ENCODE measurements at places on chromosomes 16 and 17.

DNA sequence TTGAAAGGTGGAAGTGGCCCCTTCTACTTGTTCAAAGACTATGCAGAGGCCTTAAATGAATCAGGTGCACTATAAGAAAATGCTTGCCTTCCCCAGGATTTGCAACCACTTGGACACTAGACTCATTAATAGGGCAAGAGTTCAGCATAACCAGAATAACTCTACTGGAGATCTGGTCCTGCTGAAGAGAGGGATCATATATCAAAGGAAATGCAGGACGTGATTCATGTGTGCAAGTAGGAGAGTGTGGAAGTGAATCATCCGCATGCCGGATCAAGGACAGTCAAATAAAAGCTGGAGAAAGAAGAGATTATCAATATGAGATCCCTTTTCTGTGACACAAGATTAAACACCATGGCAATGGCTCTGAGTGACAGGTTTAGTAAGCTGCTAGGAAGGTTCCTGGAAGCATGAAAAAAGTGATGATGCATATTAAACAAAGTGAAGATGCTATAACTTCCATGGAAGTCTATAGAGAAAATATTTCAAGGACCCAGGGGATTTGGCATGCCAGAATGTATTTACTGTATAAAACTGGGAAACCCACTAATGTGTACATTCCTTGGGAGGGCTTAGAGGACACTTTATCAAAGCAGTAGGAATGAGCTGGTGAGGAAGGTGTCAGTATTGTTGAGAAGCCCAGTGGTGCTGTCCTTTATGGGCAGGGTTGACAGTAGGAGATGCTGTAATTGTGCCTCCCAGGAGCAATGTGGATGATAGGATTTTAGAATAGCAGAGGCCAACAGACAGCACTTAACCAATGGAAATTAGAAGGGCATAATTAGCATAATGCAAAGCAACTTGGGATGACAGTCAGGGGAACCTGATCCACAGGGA is 133.1 kb downstream of the ABCA8 start:
- DNase-seq: no peak

DNA sequence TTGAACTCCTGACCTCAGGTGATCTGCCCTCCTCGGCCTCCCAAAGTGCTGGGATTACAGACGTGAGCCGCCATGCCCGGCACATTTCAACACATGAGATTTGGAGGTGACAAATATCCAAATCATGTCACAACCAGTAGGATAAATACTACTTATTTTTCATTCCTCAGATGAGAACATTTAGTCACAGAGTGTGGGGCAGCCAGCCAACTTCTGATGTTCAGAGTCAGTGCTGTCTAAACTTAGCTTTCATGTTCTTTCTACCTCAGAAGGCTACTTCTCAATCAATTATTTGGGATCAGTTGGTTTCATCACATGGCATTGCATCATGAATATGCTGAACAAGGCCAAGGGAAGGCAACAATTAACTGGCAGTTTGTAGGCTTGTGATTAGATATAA is 134.5 kb downstream of the CDH13 start:
- DNase-seq: no peak

DNA sequence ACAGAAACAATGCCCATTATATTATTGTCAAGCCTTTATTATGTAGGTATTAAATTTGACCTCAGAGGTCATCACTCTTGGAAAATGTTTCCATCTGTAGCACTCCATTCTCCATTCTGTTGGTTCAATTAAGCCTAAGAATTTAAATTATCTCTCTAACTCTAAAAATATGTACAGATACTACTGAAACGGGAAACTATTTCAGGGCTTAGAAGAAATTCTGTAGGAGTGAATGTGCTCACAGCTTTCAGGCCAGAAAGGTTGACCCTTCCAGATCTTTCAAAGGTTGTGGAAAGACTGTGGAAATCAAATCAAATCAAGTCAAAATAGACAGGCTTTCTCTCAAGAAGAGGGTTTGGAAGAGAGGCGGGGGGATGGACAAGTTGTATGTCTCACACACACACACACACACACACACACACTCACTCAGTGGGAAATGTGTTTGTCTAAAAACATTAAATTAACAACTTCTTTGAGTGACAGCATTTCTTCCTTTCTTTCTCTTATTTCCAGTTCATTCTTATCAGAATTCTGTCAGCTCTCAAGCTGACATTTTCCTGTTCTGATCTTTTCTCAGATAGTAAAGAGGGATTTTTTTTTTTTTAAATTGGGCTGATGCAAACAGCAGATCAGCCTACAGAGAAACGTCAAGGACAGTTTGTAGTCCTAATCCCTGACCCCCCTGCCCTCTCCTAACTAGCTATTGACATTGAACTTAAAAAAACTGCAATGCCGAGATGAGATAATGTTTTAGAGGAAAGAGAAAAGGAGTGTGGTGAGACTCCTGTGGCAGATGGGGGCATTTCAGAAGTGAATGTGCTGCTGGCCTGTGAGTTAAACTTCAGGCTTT is 139.0 kb upstream of the ZFHX3 start:
- DNase-seq: no peak

- peak; percentile 41 for DNase-seq
These were observed 11.4 kb upstream of the MRPS23 start for GRCh38 chr17:57861000-57861789.

GRCh38 chr16:57528499-57529390 is 7.6 kb downstream of the CCDC102A start:
- DNase-seq: peak; percentile 89

DNA sequence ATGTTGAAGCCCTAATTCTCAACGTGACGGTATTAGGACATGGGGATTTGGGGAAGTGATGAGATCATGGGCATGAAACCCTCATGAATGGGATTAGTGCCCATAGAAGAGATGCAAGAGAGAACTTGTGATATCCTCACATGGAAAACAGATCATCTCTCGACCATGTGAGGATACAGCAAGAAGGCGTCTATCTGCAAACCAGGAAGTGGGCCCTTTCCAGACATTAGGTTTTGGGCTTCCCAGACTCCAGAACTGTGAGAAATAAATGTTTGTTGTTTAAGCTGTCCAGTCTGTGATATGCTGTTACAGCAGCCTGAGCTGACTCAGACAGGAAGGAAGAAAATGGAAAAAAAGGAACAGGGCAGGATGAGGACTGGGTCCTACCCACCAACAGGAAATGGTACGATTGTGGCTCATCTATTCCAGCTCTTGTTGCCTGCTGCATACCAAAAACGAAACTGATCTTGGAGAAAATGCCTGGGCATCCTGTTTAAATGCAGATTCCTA is 21.9 kb upstream of the SSTR2 start:
- no peak for DNase-seq

DNA sequence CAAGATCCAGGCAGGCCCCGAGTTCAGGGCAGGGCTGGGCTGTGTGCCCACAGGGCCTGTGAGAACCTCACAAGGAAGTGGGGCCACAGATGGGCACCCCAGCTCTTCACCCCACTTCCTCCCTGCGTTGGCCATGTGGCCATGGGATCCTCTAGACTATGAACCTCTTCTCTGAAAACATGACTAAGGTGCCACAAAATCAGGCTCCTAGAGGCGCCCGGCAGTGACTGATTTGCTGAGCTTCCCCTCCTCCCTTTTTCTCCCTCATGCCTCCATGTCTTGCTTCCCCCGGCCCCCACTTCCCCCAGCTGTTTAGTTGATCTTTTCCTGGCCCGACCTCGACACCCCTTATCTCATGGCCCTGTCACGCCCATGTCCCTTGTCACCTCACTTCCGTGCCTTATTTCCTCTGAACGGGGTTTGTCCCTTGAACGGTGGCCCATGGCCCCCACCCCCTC is 87.1 kb downstream of the KCNJ12 start:
- DNase-seq: no peak

DNA sequence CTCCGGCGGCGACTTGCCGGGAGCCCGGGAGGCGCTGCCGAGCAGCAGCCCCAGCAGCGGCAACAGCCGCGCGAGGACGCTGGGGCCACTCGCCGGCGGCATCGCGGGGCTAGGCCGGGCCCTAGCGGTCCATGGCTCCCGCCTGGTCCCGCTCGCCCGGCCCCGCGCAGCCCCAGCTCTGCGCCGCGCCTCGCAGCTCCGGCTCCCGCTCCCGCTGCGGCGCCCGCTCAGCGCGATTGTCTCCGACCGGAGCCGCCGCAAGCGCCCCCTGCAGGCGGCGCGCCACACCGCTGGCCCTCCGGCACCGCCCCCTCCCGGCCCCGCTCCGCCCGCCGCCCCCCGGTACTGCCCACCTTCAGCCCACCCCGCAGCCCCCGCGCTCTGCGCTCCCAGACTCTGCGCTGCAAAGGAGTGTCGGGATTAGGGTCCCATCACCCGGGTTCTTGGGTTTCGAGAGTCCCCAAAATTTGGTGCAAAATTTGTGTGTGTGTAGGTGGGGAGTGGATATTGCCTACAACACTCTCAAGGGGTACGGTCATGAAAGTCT is at the start of gene FAM171A2:
Gene FAM171A2, minus strand, starts transcription at position 241 of the 547 bp plus-strand sequence. Its CDS starts 139 bp downstream, at position 102.
- DNase-seq: peak; percentile 93

GRCh38 chr17:76427501-76428231 is 25.3 kb downstream of the UBE2O start:
- no peak for DNase-seq

- DNase-seq: no peak
These were observed 13.9 kb upstream of the PMP22 start for GRCh38 chr17:15278924-15279477.

- DNase-seq: peak; percentile 46
These were observed 2.0 kb upstream of the DNAI2 start for GRCh38 chr17:74271901-74272561.

GRCh38 chr17:71467719-71468118 is 653.1 kb upstream of the SOX9 start:
- no peak for DNase-seq

- peak; percentile 78 for DNase-seq
These were observed 21.8 kb downstream of the ITGB3 start for GRCh38 chr17:47275245-47275984.

DNA sequence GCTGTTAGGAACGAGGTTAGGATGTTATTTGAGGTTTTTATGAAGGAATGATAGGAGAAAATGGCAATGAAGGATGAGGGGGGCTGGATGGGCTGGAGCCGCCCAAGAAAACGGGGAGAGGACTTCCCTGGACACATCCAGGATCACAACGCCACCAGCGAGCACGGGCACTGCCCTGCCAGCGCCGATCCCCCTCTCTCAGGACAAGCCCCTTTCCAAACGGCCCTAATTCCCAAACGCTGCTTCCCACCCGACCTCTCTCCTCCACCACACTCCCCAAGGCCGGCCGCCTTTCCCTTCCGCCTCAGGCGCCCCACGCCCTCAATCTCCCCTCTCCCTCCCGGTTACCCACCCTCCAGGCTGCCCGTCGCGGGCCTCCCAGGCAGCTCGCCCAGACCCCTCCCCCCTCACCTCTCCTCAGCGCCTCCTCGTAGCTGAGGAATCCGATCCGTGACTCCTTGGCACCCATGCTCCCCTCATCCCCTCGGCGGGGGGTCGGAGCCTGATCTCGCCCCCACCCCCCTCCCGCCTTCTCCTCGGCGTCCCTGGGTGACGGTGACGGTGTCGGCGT is 377 bp downstream of the USP32 start:
- peak; percentile 86 for DNase-seq

DNA sequence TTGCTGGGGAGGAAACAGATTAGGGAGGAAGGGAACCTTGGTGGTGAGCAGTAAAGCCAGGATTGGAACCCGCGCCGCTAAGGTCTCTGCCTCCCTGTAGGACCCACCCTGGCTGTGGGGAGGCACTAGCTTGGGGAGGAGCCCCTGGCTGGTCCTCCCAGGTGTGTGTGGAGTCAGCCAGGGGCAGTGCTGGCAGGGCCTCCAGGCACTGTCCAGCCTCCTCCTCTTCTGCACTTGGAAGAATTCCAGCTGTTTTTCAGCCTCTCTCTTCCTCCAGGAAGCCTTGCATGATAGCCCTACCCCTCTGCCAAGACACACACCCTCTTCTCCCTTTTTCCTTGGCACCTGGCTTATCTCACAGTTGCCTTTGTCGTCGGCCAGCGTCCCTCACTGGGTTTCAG is 34.8 kb downstream of the TMEM235 start:
- DNase-seq: no peak

GRCh38 chr16:9556949-9557665 is 465.7 kb downstream of the HAPSTR1 start:
- no peak for DNase-seq

DNA sequence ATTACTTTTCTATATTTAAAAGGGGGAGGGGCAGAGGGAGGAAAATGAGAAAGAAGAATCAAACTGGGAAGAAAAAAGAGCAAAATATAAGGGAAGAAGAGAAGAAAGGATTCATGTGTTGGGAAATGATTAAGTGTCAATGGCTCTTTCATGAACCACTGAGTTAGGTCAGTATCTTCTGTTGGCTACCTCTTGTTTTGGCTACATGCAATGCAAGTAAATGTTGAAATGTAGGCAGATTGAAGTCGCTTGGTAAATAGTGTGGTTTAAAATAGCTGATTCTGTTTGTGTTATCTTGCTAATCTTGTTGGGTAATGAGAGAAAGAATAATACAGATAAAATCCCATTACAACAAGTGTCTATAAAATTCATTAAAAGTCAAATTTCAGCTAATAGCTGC is 27.2 kb downstream of the COX11 start:
- no peak for DNase-seq

DNA sequence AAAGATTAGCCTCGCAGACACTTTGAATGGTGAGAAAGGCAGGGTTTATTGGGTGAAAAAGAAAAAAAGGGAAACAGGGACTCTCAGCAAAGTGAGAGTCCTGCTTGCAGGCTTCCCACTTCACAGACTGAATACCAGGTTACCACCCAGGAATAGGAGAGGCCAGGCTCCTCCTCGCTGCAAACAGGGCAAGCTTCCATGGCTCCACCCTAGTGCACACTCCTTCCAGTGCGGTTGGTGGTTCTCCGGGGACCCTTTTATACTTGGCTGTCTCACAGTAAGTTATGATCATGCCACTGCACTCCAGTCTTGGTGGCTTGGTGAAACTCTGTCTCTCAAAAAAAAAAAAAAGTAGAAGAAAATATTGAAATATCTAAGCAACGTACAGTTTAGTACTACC is 30.5 kb upstream of the CDH8 start:
- DNase-seq: no peak

DNA sequence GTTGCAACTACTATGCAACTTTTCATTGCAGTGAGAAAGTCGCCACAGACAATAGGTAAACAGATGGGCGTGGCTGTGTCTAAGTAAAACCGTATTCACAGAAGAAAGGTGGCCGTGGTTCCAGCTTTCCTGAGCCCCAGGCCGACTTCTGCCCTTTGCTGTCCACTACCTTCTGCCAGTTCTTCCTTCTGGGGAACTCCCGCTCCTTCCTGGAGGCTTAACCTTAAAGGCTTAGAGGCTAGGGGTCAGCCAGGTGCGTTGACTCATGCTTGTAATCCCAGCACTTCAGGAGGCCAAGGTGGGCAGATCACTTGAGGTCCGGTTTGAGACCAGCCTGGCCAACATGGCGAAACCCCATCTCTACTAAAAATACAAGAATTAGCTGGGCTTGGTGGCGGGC is 2.1 kb upstream of the SEPTIN12 start:
- no peak for DNase-seq

- no peak for DNase-seq
These were observed 915.5 kb downstream of the KCNJ2 start for GRCh38 chr17:71084838-71085237.

GRCh38 chr16:13244770-13245169 is 343.4 kb downstream of the SHISA9 start:
- no peak for DNase-seq

GRCh38 chr17:44203731-44204440 is 4.2 kb upstream of the ATXN7L3 start:
- peak; percentile 69 for DNase-seq
